ENCODE measurements at places on chromosomes 4 and X.
A peak's percentile ranks its signal among the peaks of the same experiment; 100 is the strongest.

DNA sequence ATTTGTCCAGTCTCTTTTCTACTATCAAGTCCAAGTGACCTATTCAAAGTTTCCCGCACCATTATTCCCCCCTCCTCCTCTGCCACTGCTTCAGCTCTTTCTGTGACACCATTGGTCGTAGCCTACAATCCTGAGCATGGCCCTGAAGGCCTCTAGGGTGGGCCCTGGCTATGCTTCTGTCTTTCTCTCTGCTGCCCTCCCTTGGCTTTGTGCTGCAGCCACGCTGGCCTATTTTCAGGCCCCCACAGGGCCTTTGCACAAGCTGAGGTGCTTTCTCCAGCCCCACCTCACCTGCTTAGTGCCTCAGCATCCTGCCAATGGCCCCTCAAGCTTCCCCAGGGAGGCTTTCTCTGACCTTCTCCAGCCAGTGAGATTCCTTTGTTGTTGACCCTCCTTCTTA lies 156.5 kb downstream of the NHS start:
- DNase-seq: no peak

GRCh38 chr4:100162027-100162685 lies 28.1 kb downstream of the DDIT4L start:
- DNase-seq: no peak

- DNase-seq: no peak
These were observed 796.6 kb upstream of the POU3F4 start for GRCh38 chrX:82711457-82711856.

DNA sequence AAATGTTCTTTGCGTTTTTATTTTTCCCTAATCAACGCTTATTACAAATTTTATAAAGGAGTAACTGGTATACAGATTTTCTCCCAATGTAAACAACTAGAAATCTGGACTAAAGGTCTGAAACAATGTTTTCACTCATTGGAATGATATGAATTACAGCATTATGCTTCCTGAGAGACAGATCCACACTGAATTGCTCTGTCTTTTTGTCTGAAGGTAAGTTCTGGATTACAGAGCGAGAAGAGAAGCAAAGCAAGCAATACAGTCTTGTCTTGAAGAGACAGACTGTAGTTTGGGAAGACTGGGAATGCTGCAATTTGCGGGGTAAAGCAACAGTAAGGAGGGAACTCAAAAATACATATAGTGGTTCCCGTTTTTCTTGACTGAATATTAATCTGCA lies 262.2 kb upstream of the PABPC4L start:
- no peak for DNase-seq

- DNase-seq: no peak
These were observed 200.0 kb downstream of the RELL1 start for GRCh38 chr4:37486166-37486565.

GRCh38 chrX:26789751-26790150 lies 573.8 kb downstream of the MAGEB5 start:
- DNase-seq: no peak

DNA sequence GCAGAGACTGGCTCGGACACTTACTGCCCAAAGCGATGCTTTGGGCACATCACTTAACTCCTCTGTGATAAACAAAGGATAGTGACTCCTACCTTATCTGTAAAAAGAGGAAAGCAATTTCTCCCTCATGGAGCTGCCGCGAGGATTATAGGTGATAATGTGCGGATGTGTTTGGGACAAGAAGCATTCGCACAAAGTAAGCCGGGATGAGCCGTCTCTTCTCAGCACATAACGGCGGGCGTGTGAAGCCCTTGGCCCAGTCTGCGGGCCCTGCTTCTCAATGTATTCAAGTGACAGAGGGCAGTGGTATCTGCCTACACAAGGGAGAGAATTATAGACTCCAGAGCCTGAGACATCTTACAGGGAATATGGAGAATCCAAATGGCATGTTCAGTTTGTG lies 550.3 kb upstream of the CPEB2 start:
- DNase-seq: no peak

DNA sequence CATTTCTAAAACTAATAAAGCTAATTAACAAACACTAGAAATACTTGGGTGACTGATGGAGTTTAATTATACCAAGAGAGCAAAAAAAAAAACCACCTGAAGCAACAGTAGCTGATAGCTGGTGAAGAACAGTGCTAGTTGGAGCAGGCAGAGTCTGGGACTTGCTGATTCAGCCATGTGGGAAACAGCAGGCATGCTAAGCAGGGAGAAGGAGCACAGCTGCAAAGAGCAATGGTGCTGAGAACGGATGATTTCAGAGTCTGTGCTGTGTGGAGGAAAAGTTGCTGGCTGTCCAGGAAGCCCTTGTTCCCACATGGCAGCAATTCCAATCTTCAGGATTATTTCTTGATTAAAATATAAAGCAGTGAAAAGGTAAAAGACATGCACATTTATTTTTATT lies 68.8 kb downstream of the NPY1R start:
- no peak for DNase-seq

DNA sequence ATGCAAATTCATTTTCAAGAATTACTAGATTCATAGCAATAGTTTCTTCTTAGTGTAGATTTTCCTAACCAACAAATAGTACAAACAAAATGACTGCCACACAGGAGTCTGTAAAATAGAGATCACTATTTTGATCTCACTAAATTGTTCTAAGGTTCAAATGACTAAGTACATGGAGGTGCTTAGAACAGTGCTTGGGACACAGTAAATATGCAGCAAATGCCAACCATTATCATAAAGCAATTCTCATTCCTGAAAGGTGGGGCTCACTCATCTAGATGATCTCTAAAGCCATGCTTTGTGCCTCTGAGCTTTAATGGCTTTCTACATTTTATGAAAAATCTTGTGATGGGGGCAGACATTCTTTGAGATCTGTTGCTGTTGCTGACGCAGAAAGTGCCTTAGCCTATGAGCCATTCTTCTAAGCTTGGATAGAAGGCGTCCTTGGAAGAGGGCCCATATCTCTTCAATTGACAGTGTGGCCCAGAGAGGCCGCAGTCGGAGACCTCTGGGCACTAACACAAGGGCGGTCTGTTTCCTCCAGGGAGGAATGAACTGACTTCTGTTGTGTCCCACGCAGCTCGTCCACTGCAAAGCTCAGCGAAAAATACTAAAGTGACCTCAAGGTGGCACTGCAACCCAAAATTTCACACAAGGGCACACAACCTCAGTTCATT lies 23.5 kb downstream of the TLR10 start:
- DNase-seq: peak; percentile 35

Measured in NCI-H774 (cell line).